Omental fat pad (tissue), 4 donors: ENCODE measurements at places on chromosomes 3 and 15. TPM values are rescaled to one million over a fixed set of nuclear protein-coding genes. Genes with fewer than 3 reads are reported as not detected.

DNA sequence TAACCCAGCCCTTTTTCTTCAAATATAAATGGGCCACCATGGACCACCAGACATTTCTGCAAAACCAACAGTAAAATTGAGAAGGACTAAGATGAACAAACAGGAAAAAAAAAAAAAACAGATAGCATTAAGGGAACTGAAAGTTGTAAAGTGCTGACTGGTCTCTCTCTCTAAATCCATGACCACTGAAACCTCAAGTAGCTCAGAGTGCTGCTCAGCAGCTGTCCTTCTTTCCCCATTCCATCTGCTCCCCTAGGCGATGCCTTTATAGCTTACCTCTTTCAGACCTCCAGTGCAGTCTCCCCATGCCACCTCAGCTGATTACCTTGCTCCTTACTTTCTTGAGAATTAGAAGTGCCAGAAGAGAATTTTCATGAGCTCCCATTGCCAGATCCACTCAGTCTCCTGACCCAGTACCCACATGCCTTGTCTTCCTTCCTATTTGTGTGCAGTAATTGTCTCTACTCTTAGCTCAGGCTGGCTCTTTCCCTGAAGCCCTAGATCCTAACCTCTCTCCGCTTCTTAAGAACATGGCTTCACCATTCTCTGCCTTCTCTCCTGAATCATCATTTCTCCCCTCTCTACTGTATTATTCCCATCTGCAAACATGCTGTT is 23.9 kb upstream of the XIRP1 start:
- no peak for DNase-seq

- DNase-seq: no peak
Measured at GRCh38 chr3:105493305-105493892, 126.7 kb downstream of the ALCAM start.

The ZBED2 gene
- not detected for total RNA-seq

The ADAMTS9 gene
- total RNA-seq: 258 TPM

The PLCD1 gene
- 12.5 TPM for total RNA-seq

DNA sequence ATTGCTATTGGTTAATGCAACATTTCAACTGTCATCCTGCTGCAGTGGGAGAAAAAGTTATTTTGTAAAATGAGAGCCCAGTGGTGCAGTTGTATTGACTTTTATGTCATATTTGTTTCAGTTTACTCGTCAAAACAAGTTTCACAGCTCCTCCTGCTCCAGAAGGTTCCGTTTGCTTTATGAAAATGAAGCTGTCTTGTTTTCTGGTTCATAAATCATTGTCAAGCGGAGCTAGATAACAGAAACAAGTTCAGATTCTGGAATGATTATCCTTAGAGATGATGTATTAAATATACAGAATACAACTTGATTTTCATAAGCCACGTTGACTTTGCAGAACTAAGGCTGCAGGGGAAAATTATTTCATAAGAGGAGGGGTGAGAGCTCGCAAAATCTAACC is 970.5 kb upstream of the NR2F2 start:
- no peak for DNase-seq
